ENCODE measurements at places on chromosomes 4 and X. TPM values are rescaled to one million over a fixed set of nuclear protein-coding genes. Genes with fewer than 3 reads are reported as not detected.

Gene MAOB
- total RNA-seq: not detected

Gene NOX1
- total RNA-seq: not detected

Gene GAB3
- total RNA-seq: 19.9 TPM

Gene HTRA3
- total RNA-seq: 0.26 TPM

Gene DCAF4L1
- total RNA-seq: 0.41 TPM

Gene ZDHHC15
- 0.75 TPM for total RNA-seq

Gene WDR17
- 0.98 TPM for total RNA-seq

Gene SMIM31
- total RNA-seq: not detected

Gene VEGFD
- not detected for total RNA-seq

Gene HSFX1
- 1.8 TPM for total RNA-seq

Gene DUSP21
- total RNA-seq: not detected

DNA sequence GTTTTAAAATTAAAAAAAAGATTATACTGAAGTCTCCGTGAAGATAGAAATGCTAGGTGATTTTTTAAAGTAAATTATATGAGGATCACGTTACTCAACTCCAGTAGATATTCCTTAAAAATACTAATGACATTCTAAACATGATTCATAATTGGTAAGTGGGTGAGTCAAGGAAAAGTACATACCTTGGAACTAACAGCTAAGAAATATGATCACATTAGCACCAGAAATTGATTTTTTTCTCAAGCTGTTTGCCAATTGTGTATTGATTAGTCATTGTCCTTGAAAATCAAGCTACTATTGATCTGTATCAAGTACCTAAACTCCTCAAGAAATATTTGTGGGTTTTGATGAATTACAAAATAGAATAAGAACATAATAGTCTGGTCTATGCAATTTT is 362.6 kb upstream of the PPP1R2C start:
- DNase-seq: no peak

DNA sequence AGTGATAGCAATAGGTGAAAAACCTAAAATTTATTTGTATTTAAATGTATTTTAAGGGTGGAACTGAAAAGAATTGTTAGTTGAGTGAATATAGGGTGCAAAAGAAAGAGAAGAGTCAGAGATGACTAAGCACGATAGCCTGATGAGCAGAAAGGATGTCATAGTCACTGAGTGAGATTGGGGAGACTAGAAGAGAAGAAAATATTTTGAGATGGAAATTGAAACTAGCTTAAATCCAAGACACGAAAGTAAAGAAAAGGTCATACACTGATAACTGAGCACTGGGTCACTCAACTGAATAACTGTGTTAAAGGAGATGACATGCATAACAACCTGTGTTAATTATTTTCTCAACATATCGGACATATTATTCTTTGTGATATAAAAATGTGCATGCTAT is 55.5 kb downstream of the SPANXN4 start:
- DNase-seq: no peak

DNA sequence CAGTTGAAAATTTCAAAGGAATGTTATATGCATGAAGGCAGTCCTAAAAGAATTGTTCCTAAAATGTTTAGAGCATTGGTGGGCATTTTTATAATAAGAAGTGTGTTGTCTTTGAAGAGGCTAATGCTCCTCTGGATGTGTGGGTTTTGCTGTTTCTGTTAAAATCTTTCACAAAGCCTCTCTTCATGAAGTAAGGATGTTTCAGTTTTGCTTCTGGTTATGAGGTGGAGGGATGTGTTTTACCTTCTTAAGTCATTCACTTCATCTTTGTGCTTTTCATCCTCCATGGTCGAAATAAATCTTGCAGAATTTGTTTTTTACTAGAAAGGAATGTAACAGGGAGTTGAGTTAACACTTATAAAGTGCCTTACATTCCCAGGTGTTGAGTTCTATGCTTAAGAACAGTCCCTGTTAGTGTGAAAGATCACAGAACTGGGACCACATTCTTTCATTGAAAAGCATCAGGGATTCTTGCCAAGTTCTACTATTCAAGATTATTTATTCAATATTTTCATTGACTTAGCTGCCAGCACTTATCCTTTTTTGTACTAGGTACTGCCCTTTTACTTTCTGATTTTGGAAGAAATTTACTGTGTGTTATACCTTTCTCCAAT is 21.1 kb downstream of the FHIP1A start:
- no peak for DNase-seq

DNA sequence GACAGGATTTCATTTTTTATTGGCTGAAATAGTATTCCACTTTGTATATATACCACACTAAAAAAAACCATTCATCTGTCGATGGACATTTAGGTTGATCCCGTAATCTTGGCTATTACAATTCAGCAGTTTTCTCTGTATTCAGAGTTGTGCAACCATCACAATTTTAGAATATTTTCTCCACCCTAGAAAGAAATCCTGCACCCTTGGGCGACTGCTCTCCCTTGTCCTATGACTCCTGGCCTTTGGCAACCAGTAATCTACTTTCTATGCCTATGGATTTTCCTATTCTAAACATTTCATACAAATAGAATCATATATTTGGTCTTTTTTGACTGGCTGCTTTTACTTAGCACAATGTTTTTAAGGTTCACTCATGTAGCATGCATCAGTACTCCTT is 84.7 kb downstream of the NCAPG start:
- no peak for DNase-seq

GRCh38 chr4:38015886-38016515 is 55.8 kb downstream of the PTTG2 start:
- no peak for DNase-seq

GRCh38 chrX:75623535-75623934 is 100.7 kb upstream of the ZDHHC15 start:
- no peak for DNase-seq

- no peak for DNase-seq
Measured at GRCh38 chr4:104772849-104773248, 278.2 kb upstream of the CXXC4 start.

GRCh38 chr4:80322716-80323115 is 12.8 kb upstream of the CFAP299 start:
- no peak for DNase-seq

GRCh38 chr4:140834839-140835495 is 78.8 kb upstream of the TBC1D9 start:
- DNase-seq: no peak

GRCh38 chr4:145805490-145805889 is 125.5 kb downstream of the C4orf51 start:
- DNase-seq: no peak

- no peak for DNase-seq
Measured at GRCh38 chr4:108988464-108989195, 225.8 kb upstream of the ETNPPL start.

- DNase-seq: no peak
Measured at GRCh38 chrX:153800746-153801145, 6.3 kb downstream of the SSR4 start.

GRCh38 chrX:17854069-17854468 is 7.0 kb downstream of the RAI2 start:
- DNase-seq: no peak

DNA sequence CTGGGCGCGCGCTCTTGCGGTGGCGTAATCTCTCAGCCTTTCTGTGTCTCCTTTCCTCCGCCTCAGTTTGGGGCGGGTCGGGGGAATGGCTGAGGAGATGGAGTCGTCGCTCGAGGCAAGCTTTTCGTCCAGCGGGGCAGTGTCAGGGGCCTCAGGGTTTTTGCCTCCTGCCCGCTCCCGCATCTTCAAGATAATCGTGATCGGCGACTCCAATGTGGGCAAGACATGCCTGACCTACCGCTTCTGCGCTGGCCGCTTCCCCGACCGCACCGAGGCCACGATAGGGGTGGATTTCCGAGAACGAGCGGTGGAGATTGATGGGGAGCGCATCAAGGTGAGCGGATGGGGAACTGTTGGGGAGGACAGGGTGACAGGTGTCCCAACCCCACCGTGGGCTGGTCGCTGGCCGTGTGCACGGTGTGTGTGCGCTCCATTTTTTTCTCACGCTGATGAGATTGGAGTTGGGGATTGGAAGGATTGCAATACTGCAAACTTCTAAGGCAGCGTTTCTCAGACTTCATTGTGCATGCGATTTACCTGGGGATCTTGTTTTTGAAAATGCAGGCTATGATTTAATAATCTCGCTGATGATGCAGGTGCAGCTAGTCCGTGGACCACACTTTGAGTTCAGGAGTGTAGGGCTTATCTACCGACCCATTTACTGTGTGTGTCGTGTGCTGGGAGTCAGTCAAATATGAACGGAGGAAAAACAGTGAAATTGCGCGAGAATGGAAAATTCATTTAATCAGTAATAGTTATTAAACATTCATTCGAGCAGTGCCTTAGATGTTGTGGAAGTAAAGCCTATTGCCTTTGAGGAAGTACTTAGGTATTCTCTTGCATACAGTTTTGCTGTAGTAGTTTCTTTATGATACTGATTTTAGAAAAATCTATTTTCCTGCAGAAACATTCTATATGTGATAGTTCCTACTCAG is at the start of gene RAB33B:
RAB33B (plus strand) TSS at position 11 of the 935 bp plus-strand sequence; CDS start at position 86, 75 bp downstream.
- DNase-seq: no peak

- no peak for DNase-seq
Measured at GRCh38 chr4:142559986-142560385, 286.1 kb downstream of the INPP4B start.

GRCh38 chr4:163484906-163485305 is 9.6 kb upstream of the TMA16 start:
- DNase-seq: peak; percentile 40

DNA sequence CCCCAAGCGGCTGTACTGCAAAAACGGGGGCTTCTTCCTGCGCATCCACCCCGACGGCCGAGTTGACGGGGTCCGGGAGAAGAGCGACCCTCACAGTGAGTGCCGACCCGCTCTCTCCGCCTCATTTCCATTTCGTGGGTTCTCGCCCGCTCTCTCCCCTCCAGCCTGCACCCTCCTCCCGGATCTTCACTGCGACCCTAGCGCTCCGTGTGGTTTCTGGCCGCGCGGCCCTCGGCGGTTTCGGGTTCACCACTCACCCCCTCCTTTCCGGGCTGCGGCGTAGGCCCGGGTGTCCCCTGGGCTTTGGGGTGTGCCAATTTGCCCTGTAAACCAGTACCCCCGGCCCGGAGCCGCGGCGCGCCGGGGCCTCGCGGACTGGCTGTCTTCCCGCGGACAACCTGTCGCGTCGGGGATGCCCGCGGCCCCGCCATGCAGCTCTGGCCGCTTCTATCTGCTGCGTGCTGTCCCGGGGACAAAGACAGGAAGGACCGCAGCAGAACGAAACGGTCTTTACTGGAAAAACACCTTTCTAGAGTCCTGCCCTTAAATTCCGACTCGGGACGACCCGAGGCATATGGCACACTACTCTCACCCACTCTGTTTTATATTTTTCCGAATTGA is 737 bp downstream of the FGF2 start:
- DNase-seq: no peak

DNA sequence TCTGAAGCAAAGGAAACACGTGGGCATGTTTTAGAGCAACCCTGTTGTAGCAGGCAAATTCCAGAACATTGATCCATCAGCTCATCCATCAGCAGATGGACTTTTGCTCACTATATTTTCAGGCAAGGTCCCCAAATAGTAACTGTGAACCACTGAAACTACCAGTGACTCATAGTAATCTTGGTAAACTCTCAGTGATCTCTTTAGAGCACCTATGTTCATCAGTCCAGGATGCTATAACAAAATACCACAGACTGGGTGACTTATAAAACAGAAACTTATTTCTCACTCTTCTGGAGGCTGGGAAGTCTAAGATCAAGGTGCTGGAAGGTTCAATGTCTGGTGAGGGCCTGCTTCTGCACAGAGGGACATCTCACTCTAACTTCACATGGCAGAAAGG is 28.9 kb upstream of the BTC start:
- DNase-seq: no peak

DNA sequence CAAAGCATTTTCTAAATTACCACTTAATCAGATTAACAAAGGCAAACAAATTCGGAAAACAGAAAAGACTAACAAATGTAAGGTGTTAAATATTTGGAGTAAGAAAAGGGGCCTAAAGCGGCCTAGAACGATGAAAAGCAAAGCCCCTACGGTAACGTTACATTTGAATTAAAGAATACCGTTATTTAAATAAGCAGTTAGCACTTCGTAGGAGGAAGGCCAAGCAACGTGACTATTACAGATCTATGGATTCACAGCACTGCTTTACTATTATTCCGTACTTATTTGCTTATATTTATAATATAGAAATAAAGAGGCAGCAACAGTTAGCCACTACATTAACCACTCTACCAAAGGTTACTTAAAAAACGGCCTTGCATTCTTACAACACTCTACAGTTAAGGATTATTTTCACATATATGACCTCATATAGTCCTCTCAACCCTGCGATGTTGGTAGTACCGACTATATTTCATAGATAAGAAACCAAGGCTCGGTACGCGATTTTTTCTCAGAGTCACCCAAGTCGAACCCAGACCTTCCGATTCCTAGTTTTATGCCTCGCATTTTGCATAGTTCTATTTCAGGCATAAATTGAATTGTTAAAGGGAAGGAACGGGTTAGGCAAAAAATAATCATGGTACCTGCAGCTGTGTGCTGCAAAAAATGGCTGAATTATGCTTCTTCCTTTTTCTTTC is 2.9 kb downstream of the KLHL15 start:
- no peak for DNase-seq

DNA sequence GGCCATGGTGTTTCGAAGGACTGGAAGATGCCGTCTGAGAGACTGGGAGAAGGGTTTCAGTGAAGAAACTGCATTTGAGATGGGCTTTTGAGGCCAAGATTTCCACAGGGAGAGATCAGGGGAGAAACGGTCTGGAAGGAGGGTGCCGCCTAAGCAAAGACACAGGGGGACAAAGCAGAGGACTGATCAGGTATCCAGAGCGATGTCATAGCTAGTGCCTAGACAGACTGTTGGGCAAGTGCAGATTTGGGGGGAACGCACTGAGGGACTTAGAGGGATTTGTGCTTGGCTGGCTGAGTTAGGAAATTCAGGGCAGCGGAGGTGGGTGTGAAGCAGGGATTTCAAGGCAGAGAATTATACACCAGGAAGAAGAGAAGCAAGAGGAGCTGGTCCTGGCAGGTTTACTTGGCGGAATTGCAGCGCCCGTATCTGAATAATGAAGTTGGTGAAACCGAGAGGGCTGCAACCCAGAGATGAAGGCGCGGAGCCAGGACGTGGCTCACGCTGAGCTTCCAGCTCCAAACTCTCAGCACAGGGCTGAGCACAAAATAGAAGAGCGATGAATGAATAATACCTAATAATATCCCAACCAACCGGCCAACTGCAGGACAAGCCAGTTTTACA is 106.9 kb downstream of the MAML3 start:
- no peak for DNase-seq

- DNase-seq: no peak
Measured at GRCh38 chrX:39839371-39839770, 258.4 kb downstream of the BCOR start.

- no peak for DNase-seq
Measured at GRCh38 chr4:70844180-70844579, 4.5 kb upstream of the GRSF1 start.

- no peak for DNase-seq
Measured at GRCh38 chr4:131441004-131441688, 1707.9 kb upstream of the PCDH10 start.

DNA sequence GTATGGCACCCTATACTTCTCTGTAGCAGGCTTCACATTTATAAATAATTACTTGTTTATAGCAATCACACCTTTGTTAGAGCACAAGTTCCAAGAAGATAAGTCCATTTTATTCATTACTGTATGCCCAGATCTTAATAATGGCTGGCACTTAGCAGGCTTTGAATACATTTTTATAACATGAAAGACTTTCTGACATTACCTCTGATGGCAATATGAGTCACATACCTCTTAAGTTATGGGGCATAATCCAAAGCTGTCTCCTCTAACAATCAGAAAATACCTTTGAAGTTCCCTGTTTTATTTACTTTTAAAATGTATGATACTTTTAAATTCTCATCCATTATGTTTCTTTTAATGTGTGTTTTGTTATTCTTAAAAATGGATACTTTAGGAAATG is 12.2 kb downstream of the SCRG1 start:
- DNase-seq: no peak
